ENCODE measurements at places on chromosomes 2 and 18. TPM values are rescaled to one million over a fixed set of nuclear protein-coding genes. Genes with fewer than 3 reads are reported as not detected.

IGFBP2 gene
- 12.6 TPM for polyA plus RNA-seq

GAREM2 gene
- polyA plus RNA-seq = 5.9 TPM

TMEM198 gene
- polyA plus RNA-seq = 2.2 TPM

GRCh38 chr18:13640266-13640860, 86.0 kb downstream of the FAM210A start:
- H3K36me3 ChIP-seq = no peaks in the 10 kb centered on the region
- H3K4me1 ChIP-seq = no peaks in the 10 kb centered on the region
- no peak for DNase-seq
- no peak overlapping the region for H3K27ac ChIP-seq
- H3K4me3 ChIP-seq = no peak overlapping the region

STAT4 gene
- 1.9 TPM for polyA plus RNA-seq

LDAH gene
- polyA plus RNA-seq = 11.4 TPM

DNA sequence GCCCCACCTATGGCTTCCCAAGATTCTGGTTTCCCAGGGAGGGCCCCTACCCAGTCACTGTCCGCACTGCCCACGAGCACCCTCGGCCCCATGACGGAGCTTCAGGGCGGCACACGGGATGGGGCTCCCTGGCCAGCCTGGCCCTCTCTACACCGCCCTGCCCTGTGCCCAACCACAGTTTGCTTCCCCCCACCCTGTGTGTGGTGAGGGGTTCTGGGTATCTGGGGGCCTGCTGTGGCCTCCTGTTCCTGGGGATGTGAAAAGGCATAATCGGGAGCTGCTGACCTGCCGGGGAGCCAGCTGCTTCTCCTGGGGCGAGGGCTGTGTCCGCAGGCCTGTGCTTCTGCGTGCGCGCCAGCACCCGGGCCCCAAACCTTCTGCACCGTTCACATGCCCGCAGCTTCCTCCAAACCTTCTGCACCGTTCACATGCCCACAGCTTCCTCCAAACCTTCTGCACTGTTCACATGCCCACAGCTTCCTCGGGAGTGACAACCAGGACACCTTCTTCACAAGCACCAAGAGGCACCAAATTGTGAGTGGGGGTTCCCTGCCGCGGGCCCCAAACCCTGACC, 12.4 kb downstream of the ANO7 start:
- DNase-seq = no peak
- H3K27ac ChIP-seq = no peak overlapping the region
- no peak overlapping the region for H3K4me3 ChIP-seq

All from GM23248 (cell line).